Naive B cell (primary cell): ENCODE measurements at places on chromosomes 1 and 21. TPM values are rescaled to one million over a fixed set of nuclear protein-coding genes. Genes with fewer than 3 reads are reported as not detected.

Gene FBXO2
- polyA plus RNA-seq = 5.8 TPM

DNA sequence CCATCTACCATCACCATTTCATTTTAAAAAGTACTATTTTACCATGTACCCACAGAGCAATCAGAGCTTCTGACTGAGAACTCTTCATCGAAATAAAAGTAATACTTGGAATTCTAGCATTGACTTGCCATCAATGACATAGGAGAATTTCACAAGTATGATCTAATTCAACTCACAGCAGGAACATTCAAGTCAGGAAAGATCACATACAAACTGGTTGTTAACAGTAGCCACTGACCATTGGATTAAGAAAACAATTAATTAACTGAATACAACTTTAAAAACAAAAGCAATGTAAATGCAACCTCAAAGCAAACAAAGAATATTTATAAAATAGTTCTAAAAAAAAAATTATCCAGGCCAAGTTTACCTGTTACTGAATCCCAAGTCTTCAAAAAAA lies 18.8 kb downstream of the RNF115 start:
- no peak for DNase-seq

GRCh38 chr1:156848461-156849150 lies 10.3 kb downstream of the INSRR start:
- no peak for DNase-seq

Gene CHODL
- polyA plus RNA-seq = 2.8 TPM

- DNase-seq = no peak
Observed at GRCh38 chr1:215887627-215888026, 320.5 kb downstream of the KCTD3 start.

Gene OR14A2
- not detected for polyA plus RNA-seq

Gene TEKT2
- polyA plus RNA-seq = not detected

DNA sequence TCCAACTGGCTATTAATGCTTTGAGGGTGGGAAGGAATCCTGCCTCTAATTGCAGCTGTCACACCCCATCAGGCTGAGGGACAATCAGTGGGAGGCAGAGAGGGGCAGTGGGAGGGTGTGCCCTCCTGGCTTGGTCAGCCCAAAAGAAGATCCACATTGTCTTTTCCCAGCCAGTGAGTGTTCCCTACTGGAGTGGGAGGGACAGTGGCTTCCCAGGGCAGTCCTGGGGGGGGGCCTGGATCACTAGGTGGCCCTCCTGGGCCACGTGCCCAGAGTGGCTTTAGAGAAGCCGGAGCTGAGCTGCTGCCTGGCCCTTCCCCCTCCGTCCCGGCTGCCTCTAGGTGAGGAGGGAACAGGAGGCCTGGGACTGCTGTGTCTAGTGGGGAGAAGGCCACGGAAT lies 14.0 kb downstream of the INKA2 start:
- DNase-seq = no peak

Gene ZNF593
- polyA plus RNA-seq = 52.3 TPM

Gene DENND2C
- polyA plus RNA-seq = 1.8 TPM

- no peak for DNase-seq
Observed at GRCh38 chr1:40630488-40631223, 34.8 kb downstream of the RIMS3 start.

Gene VWA5B1
- not detected for polyA plus RNA-seq

DNA sequence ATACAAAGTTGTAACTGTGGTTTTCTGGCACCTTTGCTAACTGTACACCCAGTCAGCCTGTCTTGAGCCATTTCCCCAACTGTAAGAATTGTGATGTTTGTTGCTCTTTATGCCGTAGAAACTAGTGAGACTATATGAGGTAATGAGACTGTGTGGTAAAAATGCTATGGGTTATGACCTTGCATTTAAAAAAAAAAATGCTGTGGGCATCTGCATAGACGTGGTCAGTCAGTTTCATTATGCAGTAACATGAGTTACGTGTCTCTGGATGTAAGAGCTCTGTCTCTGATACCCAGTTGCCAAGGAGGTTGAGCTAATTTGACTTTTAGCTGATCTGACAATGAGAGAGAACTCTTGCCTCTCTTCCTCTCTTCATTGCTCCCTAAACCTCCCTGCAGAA lies 80.6 kb upstream of the LAMC2 start:
- DNase-seq = no peak

- DNase-seq = no peak
Observed at GRCh38 chr21:46156678-46157077, 1.3 kb upstream of the FTCD start.

DNA sequence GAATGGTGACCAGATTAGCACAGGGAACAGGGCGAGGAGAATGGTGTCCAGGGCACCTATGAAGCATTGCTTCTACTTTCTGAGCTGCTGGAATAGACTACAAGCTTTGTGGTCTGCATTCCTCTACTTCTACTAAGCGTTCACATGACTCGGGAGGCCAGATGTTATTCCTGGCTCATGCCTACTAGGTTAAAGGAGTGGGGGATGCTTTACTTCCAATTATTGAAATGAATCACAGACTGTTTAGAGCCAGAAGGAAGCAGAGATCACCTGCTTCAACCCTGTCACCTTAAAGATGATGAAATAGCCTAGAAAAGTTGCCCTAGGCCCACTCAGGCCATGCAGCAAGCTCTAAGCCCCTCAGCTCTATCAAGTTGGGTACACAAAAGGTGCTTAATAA lies 633.5 kb downstream of the KIF26B start:
- no peak for DNase-seq

DNA sequence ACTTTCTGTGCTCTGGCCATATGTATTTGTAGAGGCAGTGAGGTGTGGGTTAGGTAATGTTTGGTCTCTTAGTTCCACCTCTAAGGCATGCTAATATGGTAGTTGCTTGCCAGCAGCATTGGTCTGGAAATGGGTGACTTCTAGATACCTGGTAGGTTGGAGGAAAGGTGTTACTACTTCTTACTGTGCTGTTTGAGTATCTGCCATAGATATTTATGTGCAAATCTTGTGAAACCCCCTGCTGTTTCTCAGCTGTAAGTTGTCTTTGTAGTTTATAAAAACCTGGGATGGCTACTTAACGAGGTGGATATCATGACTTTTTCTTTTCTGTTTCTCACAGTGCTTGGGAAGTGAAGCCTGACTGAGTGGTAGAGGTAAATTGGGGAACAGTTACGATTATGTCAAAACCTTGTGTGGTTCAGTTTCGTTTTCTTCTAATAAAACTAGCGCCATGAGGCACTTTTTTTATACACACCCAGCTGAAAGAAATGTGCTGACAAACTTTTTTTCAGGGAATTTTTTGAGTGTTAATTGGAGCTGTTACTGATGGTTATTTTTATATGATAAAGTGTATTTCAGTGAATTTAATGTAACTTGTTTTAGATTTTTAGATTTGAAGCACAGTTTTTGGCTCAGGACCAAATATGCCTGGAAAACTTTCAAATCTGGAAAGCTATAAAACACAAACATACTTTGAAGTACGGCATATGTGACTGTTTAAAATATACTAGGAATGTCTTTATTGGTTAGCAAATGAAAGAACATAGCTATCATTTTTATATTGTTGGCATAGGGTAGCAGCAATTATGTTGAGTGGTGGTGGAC lies 42.1 kb downstream of the CAMSAP2 start:
- no peak for DNase-seq

GRCh38 chr1:55524006-55524405 lies 308.8 kb upstream of the USP24 start:
- DNase-seq = no peak

GRCh38 chr1:30191154-30191702 lies 532.2 kb downstream of the MATN1 start:
- no peak for DNase-seq

Gene S100A1
- polyA plus RNA-seq = not detected

DNA sequence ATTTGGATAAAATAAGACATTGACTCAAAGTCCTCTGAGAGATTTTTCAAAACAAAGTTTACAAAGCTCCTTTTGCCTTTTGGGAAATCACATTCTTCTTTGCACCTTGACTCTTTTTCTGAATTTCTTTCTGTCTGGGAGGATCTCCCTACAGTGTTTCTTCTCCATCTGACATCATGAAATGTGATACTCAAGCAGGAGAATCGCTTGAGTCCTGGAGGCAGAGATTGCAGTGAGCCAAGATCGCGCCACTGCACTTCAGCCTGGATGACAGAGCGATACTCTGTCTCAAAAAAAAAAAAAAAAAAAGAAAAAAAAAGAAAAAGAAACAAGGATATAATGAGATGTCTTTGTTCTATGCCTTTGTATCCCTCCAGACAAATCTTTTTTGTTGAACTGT lies 13.3 kb upstream of the GRIK1 start:
- DNase-seq = no peak

GRCh38 chr1:183918589-183918988 lies 113.7 kb downstream of the RGL1 start:
- no peak for DNase-seq

- DNase-seq = no peak
Observed at GRCh38 chr1:73106931-73107330, 824.6 kb upstream of the NEGR1 start.

DNA sequence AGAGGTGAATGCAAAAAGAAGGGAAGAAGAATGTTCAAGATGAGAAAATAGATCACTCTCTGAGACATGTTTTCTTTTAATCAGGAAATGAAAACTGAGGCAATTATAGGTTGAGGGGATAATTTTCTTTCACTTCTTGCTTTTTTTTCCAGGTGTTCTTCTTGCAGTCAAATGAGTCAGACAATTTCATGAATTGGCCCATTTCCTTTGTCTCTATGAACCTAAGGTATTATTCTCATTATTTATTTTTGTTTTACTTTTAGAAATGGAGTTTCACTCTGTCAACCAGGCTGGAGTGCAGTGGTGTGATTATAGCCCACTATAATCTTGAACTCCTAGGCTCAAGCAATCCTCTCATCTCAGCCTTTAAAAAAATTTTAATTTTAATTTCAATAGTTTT lies 3.5 kb upstream of the VASH2 start:
- DNase-seq = no peak

- DNase-seq = no peak
Observed at GRCh38 chr1:166900987-166901386, 24.9 kb upstream of the TADA1 start.

Gene ELK4
- 10.2 TPM for polyA plus RNA-seq

DNA sequence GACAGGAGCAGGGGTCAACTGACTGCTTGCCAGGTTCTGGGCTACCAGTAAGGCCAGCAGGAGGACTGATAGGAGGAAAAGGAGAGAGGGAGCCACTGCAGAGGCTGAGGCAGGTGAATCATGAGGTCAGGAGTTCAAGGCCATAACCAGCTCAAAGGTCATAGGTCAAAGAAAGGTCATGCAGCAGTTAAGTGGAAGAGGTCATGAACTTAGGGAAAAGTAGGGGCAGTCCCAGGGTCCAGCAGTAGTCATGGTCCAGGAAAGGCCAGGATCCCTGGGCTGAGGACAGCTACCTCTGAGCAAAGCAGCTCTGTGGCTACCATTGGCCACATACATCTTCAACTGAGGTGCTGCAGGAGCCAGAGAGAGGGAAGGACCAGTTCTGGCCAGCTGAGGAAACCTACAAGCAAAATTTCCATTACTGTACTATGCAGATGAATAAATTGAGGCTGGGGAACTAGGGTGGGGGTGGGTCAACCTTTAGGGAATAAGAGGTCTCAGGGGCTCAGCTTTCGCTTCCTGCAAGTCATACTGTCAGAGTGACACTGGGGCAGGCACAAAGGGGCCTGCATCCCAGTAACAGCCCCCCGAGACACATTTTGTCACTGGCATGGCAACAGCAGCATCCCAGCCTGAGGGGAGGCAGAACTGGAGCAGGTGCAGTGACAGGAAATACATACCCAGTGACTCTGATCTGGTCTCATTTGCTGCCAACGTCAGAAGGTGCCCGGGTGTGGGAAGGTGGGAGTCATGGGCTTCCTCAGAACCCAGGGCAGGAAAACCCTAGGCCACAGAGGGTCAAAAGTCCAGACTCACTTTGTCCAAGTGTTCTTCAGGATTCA lies 5.2 kb upstream of the INPP5B start:
- no peak for DNase-seq

Gene CYP2J2
- polyA plus RNA-seq = 1.1 TPM

DNA sequence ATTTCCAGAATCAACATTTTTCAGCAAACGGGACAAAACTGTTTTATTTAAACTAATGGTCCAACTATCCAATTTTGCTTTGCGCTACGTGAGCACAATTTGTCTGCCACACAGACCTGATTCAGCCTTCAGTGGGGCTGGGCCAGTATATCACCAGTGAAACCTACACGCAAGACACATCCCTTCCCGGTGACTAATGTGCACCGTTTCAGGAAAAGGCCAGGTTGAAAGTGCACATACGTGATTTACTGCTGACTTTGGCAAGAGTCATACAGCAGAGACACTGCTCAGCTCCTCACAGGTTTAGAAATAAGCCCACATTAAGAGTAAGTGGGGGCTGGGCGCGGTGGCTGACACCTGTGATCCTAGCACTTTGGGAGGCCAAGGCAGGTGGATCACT lies 5.1 kb upstream of the TMEM51 start:
- DNase-seq = no peak

DNA sequence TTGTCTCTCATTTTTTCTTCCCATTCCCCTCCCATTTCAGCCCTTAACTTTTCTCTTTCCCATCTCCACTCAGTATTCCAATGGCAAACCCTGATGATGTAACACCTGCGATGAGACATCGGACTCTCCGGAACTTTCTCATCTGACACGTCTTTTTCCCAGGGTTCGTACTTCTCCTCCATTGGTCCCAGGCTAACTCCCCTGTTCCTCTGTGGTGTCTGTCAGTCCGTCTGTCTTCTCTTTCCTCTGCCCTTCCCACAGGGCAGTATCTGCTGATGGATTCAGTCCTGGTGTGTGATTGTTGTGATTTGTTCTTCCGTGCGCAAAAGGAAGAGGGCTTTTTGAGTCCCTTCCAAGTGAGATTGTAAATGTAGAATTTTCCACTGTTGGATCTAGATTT lies 27.7 kb downstream of the VANGL2 start:
- no peak for DNase-seq

- DNase-seq = no peak
Observed at GRCh38 chr1:11187000-11187399, 2.2 kb upstream of the ANGPTL7 start.

GRCh38 chr1:116379057-116379630 lies 6.1 kb downstream of the ATP1A1 start:
- no peak for DNase-seq

- DNase-seq = no peak
Observed at GRCh38 chr21:38753114-38753513, 52.6 kb upstream of the ETS2 start.

- DNase-seq = no peak
Observed at GRCh38 chr1:219467524-219467923, 145.4 kb downstream of the ZC3H11B start.

DNA sequence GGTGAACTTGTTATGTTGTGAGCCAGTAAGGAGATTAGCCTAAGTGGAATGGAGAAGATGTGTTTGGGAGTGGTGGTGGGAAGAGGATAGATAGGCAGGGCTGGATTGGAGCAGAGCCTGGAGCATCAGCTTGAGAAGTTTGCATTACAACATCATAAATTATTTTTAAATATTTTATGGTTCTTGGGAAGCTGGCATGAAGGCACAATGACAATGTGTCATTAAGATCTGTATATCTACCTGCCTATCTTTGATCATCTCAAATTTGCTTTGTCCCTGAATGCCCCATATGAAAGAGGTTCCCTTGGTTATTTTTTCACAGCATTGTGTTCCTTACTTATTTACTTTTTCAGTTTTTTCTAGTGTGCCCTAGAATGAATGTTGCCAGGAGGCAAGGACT lies 32.3 kb downstream of the HRNR start:
- DNase-seq = no peak

GRCh38 chr1:67767103-67767782 lies 66.0 kb downstream of the GNG12 start:
- DNase-seq = no peak

- no peak for DNase-seq
Observed at GRCh38 chr1:96187020-96187419, 534.6 kb upstream of the PTBP2 start.

GRCh38 chr1:27686223-27686990 lies 14.4 kb upstream of the IFI6 start:
- DNase-seq = no peak

- no peak for DNase-seq
Observed at GRCh38 chr1:9300573-9300972, 7.9 kb downstream of the SPSB1 start.
